Naive B cell (primary cell): ENCODE measurements at places on chromosomes 16 and 17. TPM values are rescaled to one million over a fixed set of nuclear protein-coding genes. Genes with fewer than 3 reads are reported as not detected.

Gene SKAP1
- 143 TPM for polyA plus RNA-seq

Gene PPP1R27
- not detected for polyA plus RNA-seq

DNA sequence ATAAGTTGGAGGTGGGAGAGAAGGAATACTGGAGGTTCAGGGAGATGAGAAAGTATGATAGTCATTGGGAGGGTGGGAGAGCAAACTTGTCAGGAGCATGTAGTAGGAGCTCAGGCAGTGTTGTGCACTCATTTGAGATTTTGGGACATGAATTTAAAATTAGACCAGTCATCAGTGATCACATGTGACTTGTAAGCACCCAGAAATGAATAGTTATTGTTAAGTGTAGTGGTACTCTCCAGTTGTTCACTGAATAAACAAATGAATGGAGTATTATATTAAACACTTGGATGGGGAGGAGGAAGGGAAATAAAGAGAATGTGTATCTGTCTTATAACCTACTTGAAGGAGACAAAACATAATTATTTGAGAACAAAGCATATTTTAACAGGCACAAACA lies 2.2 kb upstream of the PSME3 start:
- peaks cover 25% of the 10 kb centered on the region for H3K4me1 ChIP-seq
- H3K27me3 ChIP-seq, result no peaks in the 10 kb centered on the region
- no peak for DNase-seq
- H3K4me3 ChIP-seq, result no peak overlapping the region

- H3K27me3 ChIP-seq, result no peaks in the 10 kb centered on the region
- peaks cover 62% of the 10 kb centered on the region for H3K4me1 ChIP-seq
- H3K36me3 ChIP-seq, result peaks cover 29% of the 10 kb centered on the region
- H3K27ac ChIP-seq, result no peak overlapping the region
- no peak overlapping the region for H3K4me3 ChIP-seq
These were observed 66.0 kb downstream of the XPO6 start for GRCh38 chr16:28145796-28146195.

DNA sequence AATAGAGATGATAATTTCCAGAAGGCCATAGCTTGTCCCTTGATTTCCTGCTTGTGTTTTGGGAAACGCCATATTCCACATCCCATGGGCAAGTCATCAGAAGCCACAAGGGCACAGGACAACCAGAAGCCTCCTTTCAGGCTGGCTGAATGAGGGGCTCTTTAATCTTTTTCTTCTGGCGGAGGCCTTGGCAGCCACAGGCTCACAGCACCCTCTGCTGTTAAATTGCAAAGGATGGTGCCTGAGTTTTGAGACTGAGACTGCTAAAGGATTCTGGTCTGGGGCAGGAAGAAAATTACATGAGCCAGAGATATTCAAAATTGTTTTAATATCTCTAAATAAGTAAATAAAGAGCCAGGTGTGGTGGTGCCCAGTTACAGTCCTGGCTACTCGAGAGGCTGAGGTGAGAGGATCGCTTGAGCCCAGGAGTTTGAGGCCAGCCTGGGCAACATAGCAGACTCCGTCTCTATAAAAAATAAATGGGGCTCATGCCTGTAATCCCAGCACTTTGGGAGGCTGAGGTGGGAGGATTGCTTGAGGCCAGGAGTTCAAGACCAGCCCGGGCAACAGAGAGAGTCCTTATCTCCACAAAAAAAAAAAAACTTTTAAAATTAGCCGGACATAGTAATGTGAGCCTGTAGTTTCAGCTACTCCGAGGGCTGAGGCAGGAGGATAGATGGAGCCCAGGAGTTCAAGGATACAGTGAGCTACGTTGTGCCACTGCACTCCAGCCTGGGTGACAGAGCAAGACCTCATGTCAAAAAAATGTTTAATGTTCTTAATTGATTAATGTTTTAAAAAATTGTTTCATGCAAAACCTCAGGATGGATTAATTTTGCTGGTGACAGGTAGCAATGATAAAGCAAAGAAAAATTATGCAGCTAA lies 26.3 kb downstream of the AARSD1 start:
- peak; percentile 5 for DNase-seq
- no peak overlapping the region for H3K27ac ChIP-seq
- peaks cover 27% of the 10 kb centered on the region for H3K27me3 ChIP-seq
- H3K4me3 ChIP-seq, result no peak overlapping the region
- no peaks in the 10 kb centered on the region for H3K36me3 ChIP-seq
- peaks cover 3% of the 10 kb centered on the region for H3K4me1 ChIP-seq

DNA sequence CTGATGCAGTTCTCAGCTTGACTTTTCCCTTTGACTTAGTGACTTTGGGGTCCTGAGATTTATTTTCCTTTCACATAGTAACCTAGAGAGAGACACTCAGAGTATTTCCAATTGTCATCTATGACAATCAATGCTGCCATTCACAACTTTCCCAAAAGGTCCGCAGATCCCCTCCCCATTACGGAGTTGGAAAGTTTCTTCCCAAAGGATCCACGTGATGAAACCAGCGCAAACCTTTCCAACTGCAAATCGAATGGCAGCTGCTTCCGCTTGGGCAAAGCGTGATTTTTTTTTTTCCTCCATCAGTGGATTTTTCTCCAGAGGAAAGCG lies 538 bp upstream of the FCSK start:
- peak overlapping the region; percentile 93 for H3K4me3 ChIP-seq
- no peak for DNase-seq
- no peaks in the 10 kb centered on the region for H3K36me3 ChIP-seq
- H3K27me3 ChIP-seq, result no peaks in the 10 kb centered on the region
- peak overlapping the region; percentile 98 for H3K27ac ChIP-seq

DNA sequence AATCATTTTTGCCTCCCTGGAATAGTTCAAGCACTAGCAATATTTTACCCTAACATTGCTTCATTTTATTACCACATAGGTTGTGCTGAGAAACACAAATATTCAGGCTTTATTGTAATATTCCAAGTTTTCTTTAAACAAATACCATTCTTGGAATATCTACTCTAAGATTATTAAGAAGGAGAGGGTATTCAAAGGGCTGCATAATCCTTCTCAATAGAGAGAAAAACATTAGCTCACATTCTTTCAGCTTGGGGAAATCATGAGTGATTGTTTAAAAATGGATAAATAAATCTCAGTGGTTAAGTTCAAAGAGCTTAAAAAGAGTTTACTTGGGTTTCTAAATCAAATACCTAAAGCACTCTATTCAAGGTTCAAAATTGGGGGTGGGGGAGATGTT lies 111.9 kb upstream of the CORO6 start:
- peaks cover 20% of the 10 kb centered on the region for H3K36me3 ChIP-seq
- peak overlapping the region; percentile 75 for H3K27ac ChIP-seq
- peaks cover 41% of the 10 kb centered on the region for H3K4me1 ChIP-seq
- no peaks in the 10 kb centered on the region for H3K27me3 ChIP-seq
- no peak overlapping the region for H3K4me3 ChIP-seq
- no peak for DNase-seq

GRCh38 chr17:29116804-29117753 lies 63.1 kb downstream of the MYO18A start:
- no peaks in the 10 kb centered on the region for H3K27me3 ChIP-seq
- H3K4me1 ChIP-seq, result peaks cover 12% of the 10 kb centered on the region
- H3K4me3 ChIP-seq, result no peak overlapping the region
- peak; percentile 57 for DNase-seq
- H3K36me3 ChIP-seq, result no peaks in the 10 kb centered on the region
